ENCODE measurements at places on chromosomes 2 and 18. TPM values are rescaled to one million over a fixed set of nuclear protein-coding genes. Genes with fewer than 3 reads are reported as not detected.

Gene POTEJ
- polyA plus RNA-seq, result not detected

- H3K27me3 ChIP-seq, result no peaks in the 10 kb centered on the region
- H3K27ac ChIP-seq, result no peak overlapping the region
- no peak overlapping the region for H3K4me3 ChIP-seq
- DNase-seq, result peak; percentile 61
- no peaks in the 10 kb centered on the region for H3K36me3 ChIP-seq
- H3K4me1 ChIP-seq, result no peaks in the 10 kb centered on the region
Observed at GRCh38 chr2:216992056-216992675, 132.3 kb upstream of the TNP1 start.

DNA sequence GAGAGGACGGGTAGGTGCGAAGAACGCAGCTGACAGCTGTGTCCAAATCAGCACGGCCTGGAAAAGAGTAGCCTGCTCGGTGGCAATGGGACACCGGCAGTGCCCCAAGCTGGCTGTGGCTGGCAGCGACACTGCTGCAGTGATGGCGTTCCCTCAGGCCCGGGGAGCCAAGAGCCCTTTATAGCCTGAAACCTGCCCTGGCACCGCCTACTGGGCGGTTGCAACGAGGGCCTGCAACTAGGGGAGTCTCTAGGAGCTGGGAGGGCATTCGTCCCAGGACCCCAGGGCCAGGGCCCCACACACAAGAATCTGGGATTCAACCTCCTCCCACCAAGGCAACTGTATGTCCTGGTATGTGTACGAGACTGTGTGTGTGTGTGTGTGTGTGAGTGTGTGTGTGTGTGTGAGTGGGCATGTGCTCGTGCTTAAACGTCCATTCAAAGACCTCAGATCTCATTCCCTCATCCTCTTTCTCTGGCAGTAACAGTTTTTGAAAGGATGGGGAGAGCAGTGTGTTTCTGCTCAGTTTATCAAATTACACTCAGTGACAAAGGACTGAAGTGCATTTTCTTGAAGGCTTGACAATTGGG, 6.8 kb upstream of the CYP26B1 start:
- H3K27me3 ChIP-seq, result peaks cover 24% of the 10 kb centered on the region
- H3K27ac ChIP-seq, result no peak overlapping the region
- H3K4me3 ChIP-seq, result no peak overlapping the region
- H3K36me3 ChIP-seq, result no peaks in the 10 kb centered on the region

DNA sequence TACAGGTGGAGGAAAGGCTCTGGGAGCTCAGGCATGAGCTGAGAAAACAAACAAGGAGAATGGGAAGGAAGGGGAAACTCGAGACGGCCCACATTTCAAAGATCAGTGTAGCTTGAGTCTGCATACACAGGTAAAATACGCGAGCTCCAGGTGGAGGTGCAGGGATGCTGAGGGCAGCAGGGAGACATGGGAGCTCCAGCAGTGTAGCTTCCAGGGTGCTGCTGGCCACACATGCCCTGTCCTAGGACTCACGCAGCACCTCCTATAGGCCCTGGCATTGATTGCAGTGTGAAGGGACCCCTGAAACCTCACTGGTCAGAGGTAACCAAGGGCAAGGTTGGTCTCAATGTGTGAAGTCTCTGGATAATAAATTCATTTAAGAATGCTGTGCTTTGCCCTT, 362.8 kb upstream of the HS6ST1 start:
- no peaks in the 10 kb centered on the region for H3K27me3 ChIP-seq
- no peak overlapping the region for H3K27ac ChIP-seq
- peak; percentile 15 for DNase-seq
- H3K4me1 ChIP-seq, result no peaks in the 10 kb centered on the region

DNA sequence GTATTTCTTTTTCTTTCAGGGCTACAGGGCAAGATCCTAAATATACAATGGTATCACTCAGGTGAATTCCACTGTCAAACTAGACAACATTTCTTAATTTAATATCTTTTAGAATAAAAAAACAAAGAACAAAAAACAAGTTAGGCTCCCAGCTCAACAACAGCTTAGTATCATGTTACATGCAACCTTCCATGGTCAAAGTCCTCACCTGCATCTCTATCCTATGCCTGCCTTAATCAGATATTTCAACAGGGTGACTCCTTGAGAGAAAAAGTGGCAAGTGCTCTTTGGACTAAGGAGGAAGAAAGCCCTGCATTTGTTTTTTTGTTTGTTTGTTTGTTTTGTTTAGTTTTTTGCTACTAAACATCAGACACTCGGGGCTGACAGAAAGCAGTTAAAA, 50.2 kb downstream of the WDFY1 start:
- no peaks in the 10 kb centered on the region for H3K27me3 ChIP-seq
- H3K36me3 ChIP-seq, result peaks cover 83% of the 10 kb centered on the region
- DNase-seq, result no peak

DNA sequence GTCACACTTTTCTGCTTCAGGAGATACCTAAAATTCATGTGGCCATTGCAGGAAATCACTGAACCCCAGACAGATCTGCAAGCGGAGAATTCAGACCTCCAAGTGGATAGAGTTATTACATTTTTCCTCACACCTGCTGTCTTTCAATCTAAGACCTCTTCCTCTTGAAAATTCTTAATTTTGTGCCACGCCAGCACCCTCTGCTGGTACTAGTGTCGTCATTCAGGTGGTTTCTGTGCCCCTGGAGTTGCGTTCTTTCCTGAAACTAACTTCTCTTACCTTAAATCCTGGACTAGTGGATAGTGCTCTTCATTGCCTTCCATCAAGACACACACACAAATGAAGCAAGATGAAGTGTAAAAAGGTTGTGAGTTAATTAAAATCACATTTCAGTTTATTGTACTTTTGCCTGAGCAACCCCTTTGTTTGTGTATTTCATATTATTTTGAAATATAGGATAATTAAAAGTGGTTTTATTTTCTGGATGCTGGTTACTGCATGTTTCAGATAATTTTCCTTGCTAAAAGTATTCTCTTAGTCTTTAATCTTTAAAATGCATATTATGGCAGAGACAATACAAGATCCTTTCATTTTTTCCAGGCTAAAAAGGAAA, 1.6 kb upstream of the DNER start:
- H3K4me3 ChIP-seq, result no peak overlapping the region
- H3K4me1 ChIP-seq, result peaks cover 22% of the 10 kb centered on the region
- H3K27ac ChIP-seq, result no peak overlapping the region

Gene PLGLB2
- polyA plus RNA-seq, result 1.5 TPM

Gene AAMP
- 85.9 TPM for polyA plus RNA-seq

DNA sequence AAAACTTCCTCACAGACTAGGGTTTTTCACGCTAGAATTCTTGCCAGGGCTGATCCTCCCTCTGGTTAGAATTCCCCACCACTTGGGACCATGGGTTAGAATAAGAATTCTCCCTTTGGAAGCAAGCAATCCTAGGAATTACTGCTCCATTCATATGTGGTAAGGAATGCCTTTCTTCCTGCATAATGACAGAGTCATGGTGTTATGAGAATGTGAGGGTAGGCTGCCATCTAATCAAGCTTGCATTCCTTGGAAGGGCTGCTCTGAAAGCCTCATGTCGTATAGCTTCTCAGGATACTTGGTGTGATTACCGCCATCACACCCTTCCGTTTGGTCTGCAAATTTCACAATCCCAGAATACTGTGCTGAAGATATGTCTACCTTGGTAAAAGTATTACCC, 1282.4 kb upstream of the PIK3C3 start:
- no peak for DNase-seq
- H3K4me1 ChIP-seq, result no peaks in the 10 kb centered on the region
- no peak overlapping the region for H3K4me3 ChIP-seq
- no peak overlapping the region for H3K27ac ChIP-seq

Gene ANKRD30B
- not detected for polyA plus RNA-seq

DNA sequence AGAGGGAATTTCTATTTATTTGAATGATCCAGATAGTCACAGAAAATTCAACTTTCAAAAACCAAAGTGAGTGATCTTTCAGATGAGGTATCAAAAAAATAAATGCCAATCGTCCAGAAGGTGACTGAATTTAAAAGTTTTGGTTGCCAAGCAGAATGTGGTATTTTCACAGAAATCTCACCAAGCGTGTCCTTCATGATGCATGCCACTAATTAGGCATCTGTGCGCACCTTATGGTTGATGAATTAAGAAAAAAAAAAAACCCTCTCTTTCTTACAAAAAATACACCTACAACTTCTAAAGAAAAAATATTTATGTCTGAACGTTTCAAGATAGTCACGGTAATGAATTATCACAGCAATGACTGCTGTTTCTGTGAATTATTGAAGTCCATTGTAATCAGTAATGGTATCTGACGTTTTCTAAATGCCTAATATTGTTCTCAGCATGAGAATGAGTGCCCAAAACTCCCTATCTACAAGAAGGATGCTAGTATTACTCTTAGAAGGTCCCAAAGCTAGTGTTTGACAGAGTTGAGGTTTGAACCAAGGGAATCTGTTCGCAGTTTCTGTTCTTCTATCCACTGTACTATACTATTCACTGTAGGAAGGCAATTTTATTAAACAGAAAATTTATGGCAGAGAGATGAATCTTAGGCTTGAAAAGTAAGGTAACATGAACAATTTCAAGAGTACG, 219.6 kb upstream of the NETO1 start:
- no peaks in the 10 kb centered on the region for H3K27me3 ChIP-seq
- H3K36me3 ChIP-seq, result no peaks in the 10 kb centered on the region
- H3K4me1 ChIP-seq, result no peaks in the 10 kb centered on the region
- no peak overlapping the region for H3K4me3 ChIP-seq
- no peak for DNase-seq
- no peak overlapping the region for H3K27ac ChIP-seq

DNA sequence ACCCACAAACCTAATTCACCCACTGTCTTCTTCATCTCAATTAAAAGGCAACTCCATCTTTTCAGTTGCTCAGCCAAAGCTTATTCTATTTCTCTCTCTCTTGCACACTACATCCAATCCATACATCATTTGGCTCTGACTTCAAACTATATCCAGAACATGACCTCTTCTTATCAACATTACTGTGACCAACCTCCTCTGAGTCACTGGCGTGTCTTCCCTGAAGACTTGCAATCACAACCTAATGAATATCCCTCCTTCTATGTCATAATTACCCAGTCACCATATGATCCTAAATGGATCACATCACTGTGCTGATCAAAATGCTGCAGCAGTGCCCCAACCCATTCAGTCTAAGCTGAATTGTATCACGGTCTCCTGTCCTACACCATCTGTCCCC, 22.6 kb upstream of the SULT1C3 start:
- no peak for DNase-seq
- H3K27me3 ChIP-seq, result no peaks in the 10 kb centered on the region
- H3K27ac ChIP-seq, result no peak overlapping the region
- no peaks in the 10 kb centered on the region for H3K36me3 ChIP-seq

Gene CABLES1
- polyA plus RNA-seq, result 7.4 TPM

DNA sequence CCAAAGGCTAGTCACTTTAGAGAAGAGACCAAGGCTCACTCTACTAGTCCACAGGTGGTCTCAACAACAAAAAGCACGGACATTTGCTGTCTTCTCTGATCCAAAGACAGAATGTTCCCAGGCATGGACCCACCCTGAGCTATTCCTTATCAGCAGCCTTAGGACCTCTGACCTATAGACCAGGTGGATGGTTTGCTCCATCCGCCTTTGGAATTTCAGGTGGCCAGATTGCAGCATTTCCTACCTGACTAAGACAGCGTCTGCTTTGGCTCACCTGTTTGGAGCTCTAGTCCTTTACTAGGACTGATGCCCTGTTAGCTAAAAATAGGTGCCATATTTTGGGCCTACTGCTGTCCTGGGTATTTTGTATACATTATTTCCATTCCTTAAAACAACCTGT, 44.6 kb upstream of the LRP2 start:
- no peaks in the 10 kb centered on the region for H3K27me3 ChIP-seq
- H3K36me3 ChIP-seq, result no peaks in the 10 kb centered on the region
- DNase-seq, result no peak
- no peak overlapping the region for H3K4me3 ChIP-seq
- H3K4me1 ChIP-seq, result no peaks in the 10 kb centered on the region

Gene CCDC74B
- 2.9 TPM for polyA plus RNA-seq

Gene ADD2
- polyA plus RNA-seq, result 0.12 TPM

GRCh38 chr2:23505218-23505983, 120.4 kb downstream of the KLHL29 start:
- peaks cover 5% of the 10 kb centered on the region for H3K27me3 ChIP-seq
- H3K27ac ChIP-seq, result no peak overlapping the region
- no peak overlapping the region for H3K4me3 ChIP-seq
- peaks cover 24% of the 10 kb centered on the region for H3K4me1 ChIP-seq

GRCh38 chr2:127576433-127577207, 41.1 kb downstream of the MYO7B start:
- peak; percentile 47 for DNase-seq
- no peak overlapping the region for H3K4me3 ChIP-seq

Gene IL18RAP
- 1.2 TPM for polyA plus RNA-seq

Gene SKOR2
- polyA plus RNA-seq, result not detected

DNA sequence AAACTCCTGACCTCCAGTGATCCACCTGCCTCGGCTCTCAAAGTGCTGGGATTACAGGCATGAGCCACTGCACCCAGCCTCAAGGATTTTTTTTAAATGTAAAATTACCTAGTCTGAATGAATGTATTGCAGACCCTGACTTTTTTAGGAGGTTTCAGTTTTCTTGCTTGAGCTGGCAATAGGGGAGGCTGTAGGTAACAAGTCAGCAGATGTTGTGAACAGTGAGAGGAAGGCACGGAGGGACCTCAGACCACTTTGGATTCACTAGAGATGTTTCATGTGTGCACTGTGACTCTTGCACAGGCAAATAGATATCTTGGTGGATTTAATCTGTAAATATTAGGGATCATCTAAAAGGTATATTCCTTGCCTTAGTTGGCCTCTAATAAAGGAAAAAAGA, 6.4 kb downstream of the NDUFV2 start:
- DNase-seq, result no peak
- no peak overlapping the region for H3K4me3 ChIP-seq
- H3K27me3 ChIP-seq, result no peaks in the 10 kb centered on the region
- no peaks in the 10 kb centered on the region for H3K36me3 ChIP-seq
- peak overlapping the region; percentile 61 for H3K27ac ChIP-seq
- peaks cover 80% of the 10 kb centered on the region for H3K4me1 ChIP-seq

- no peaks in the 10 kb centered on the region for H3K36me3 ChIP-seq
- DNase-seq, result peak; percentile 58
- H3K4me1 ChIP-seq, result no peaks in the 10 kb centered on the region
- H3K27me3 ChIP-seq, result no peaks in the 10 kb centered on the region
- H3K4me3 ChIP-seq, result no peak overlapping the region
Observed at GRCh38 chr2:130241041-130241707, 42.9 kb upstream of the TUBA3E start.

Data from stomach (tissue), 19 donors.